ENCODE measurements at places on chromosomes 3 and 15.

DNA sequence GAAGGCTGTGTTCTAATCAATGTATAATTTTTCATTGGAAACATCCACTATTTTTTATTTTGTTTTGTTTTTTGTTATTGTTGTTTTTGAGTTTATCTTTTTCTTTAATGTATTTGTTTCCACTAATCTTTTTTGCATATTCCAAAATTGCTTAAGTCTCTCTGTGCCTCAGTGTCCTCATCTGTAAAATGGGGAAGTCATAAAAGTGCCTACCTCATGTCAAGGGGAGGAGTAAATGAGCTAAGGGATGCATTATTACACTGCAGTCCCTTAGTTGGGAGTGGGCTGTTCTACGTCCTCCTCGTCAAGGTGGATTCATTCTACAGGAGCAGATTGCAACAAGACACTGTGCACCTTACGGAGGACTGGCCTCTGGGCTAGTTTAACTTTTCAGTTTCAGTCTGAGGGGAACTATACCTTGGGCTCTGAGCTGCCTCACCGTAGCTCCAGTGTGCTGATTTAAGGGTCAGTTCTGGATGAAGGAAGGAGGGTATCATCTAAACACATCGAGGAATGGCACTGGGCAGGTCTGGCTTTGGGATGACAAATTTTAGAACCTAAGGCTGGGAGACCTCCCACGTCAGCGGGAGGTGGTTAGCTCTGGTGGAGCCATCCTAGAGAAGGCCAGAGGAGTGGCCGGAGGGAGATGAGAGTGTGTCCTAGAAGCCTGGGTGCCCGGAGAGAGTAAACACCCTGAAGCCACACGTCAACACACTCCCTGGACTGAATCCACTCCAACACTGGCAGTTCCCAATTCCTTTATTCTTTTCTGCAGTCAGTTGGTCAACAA lies 5.1 kb upstream of the SRP14 start:
- no peak for DNase-seq

DNA sequence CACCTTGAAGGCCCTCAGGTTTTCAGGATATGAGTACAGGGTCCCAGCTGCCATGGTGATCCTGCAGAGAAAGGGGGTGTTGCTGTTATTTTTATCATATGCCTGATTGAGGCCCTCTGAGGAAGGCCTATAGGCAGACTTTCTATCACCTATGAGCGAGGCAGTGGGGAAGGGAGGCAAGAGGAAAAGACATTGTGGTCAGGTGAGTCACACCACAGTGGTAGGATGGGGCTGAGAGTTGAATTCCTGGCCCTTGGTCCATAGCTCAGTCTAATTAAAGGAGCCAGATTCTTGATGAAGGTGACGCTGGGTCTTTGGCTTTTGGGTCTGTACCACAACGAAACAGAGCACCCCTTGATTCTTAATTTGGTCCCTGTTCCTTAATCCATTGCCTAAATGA lies 72.7 kb downstream of the ZNF621 start:
- no peak for DNase-seq

DNA sequence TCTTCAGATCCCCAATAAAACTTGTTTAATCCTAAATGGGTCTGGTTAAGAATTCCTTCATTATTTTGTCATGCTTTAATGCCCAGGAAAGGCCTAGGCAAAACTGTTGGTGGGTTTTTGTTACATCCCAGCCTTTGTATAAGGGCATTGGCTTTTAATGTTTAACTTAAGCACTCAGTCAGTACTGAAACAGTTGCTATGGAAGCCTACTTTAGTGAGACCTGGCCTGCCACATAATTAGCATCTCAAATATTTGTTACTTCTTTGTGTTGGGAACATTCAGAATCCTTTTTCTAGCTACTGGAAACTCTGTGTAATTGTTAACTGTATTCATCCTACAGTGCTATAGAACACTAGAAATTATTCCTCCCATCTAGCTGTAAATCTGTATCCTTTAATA lies 369.6 kb upstream of the ATP10A start:
- DNase-seq = no peak

DNA sequence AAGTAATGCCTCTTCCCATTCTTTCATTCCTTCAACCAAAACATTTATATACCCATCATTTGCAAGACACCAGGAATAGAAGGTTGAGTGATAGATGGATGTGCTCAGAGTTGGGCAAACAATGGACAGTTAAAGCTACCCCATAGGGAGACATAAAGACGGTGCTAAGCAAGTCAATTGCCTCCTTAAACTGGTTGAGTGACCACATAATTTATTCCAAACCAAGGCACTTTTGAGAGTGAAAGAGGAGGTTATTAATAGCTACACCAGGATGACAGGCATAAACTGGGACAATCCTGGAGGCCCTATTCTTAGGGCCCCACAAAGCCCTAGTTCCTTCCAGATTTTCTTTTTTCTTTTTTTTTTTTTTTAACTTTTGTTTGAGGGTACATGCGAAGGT lies 21.4 kb upstream of the DYNC1LI1 start:
- peak; percentile 80 for DNase-seq

- no peak for DNase-seq
Measured at GRCh38 chr15:38093931-38094330, 158.7 kb upstream of the SPRED1 start.

DNA sequence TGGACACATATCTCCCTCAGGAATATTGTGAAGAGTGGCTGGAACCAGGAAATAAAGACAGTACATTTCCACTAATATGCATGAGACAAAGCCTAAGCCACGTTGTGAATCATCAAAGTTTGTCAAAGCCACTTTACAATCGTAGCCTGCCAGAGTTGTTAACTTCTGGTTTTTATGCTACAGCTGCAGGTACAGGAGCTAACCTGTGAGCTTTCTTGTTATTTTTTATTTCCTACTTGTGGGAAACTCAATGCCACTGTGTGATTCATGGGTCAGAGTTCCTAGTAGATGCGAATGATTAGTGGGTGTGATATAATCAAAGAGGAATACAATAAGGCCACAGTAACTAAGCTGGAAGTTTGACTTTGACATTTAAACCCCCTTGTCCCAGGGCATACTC lies 44.4 kb upstream of the TEX9 start:
- DNase-seq = no peak

DNA sequence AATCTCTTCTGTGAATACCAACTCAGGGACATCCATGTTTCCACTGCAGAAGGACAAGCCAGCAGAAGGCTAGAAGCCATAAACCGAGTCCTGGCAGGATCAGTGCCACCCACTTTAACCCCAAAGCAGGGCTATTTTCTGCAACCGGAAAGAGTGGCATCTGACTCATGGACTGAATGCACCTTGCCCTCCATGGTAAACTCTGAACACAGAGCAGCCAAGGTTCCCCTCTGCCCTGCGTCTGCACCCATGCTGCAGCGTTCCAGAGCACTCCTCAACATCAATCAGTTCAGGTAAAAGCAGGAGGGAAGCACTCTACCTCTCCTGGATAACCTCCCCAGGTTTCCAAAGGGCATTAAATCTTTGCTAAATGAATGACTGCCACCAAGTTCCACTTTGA lies 801 bp upstream of the NGRN start:
- DNase-seq = no peak

DNA sequence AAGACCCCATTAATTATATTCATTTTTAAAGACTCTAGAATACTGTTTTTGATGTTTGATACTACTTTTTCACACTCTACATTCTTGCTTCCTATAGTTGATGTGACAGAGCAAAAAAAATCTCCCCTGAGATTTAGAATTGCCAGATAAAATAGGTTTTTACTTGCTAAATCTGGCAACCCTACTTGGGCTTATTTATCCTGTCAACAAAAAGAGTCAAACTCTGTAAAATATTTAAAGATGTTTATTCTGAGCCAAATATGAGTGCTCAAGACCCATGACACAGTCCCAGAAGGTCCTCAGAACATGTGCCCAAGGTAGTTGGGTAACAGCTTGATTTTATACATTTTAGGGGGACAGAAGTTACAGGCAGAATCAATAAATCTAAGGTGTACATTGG lies 72.3 kb downstream of the DAPK2 start:
- DNase-seq = no peak

DNA sequence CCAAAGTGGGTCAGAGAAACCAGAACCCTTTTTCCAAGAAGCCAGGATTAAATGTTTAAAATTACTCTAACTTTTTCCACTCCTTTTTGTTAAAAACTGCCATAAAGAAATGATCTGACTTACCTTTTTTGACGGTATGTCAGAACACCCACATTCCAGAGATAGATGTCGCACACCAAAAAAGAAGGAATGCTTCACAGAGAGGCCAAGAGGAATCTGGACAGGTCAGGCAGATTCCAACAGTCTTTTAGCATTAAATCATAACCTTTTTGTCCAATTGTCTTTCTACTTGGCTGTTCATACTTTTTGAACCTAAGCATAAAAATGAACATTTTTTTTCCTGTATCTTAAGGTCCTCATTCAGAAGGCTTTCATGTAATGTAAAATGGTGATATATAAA lies 846.9 kb downstream of the NSUN3 start:
- no peak for DNase-seq

DNA sequence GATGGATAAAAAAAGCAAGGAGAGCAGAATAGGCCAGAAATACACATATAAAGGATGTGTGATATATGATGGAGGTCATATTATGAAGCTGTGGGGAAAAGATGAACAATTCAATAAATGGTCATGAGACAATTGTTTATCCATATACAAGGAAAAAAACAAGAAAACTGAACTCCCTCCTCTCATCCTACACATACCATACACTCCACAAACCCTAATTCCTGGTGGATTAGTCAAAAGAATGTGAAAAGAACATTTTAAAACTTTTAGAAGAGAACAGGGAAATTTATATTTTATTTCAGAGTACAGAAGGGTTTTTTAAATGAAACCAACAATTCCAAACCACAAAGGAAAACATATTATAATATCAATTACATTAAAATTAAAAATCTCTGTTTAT lies 34.5 kb upstream of the NR2E3 start:
- DNase-seq = no peak

DNA sequence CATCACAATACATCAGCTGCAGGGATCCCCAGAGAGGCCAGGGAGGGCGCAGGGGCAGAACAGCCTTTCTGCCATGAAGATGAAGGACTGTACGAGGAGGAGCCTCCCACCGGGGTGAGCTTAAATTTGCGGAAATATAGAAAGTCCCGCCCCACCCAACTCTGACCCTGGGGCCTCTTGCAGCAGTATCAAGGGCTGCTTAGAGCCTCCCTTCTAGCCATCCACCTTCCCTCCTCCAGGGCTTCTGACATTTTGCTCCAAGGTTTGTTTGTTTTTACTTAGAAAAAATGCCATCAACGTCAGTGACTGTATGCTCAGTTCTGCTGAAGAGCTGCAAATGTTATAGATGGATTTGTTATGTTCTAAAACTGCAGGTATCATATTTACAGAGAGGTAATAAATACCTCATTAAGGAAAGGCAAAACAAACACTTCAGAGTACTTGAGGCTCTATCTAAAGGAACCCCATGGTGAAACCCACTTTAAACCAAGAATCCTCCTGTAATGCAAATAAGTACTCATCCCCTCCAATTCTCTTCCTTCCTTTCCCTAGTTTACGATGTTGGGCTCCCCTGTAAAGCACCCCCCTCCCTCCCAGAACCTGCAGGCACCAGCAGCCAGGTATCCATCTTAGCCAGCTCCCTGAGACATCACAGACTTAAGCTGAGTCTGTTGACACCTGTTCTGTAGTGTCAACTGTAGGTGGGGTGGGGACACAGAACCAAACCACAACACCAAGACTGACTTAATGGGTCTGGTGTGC lies 30.5 kb downstream of the RFTN1 start:
- DNase-seq = peak; percentile 91

DNA sequence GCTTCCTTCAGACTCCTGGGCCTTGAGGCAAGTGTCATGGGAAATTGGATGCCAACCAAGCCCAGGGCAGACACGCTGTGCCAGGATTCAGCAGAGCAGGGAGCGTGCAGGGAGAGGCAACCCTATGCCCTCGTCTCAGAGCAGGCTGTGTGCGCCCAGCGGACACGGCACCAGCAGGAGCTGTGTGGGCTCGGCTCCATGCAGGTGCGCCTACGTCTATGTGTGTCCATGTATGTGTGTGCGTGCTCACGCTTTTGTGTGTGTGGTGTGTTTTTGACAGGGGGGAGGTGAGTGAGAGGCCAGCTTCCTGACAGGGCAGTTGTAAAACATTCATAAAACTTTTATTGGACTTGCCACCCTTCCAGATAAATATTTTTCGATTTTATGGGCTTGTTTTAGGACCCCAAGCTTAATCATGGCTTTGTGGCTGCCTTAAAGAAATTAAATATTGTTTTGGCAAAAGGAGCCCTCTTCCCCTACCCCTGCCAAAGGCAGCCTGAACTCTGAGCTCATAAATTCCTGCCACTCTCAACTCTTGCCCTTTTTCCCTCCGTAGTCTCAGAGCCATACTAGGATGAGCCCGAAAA lies 84.4 kb downstream of the DNAJB8 start:
- no peak for DNase-seq

- DNase-seq = no peak
Measured at GRCh38 chr3:78077842-78078241, 1037.9 kb downstream of the ROBO2 start.

- DNase-seq = no peak
Measured at GRCh38 chr3:72820415-72820814, 27.8 kb downstream of the SHQ1 start.

DNA sequence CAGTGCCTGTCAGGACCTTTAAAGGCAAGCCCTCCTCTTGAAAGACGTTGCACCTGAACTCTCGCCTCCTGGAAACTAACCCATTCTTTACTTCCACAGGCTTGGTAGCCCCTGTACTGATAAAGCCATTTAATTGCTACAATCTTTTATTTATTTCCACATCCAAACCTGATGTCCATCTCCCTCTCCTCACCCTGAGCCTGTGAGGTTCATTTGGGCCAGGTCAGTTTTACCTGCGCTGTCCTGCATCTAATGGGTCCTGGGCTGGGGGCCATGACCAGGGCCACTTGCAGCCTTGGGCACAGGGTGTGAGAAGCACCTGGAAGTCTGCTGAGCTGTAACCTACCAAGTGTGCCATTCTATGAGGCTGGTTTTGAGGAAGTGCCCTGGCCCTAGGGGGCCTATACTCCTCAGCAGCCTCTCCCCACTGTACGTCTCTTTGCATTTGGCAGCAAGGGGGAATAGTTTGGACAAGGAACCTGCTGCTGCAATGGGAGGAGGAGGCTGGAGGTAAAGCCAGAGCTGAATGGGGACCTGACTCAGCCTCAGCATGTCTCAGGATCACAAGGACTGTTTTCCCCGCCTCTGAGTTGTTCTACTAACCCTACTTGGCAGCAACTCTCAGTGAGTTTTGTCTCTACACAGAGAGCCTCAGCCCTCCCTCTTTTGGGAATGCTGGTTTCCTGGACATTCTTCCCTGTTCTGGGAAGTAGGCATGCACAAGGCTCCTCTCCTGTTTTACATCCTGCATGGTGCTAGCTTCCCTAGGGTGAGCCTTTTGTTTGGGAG lies 53.8 kb downstream of the WDR76 start:
- peak; percentile 0 for DNase-seq

GRCh38 chr3:77227567-77227966 lies 187.7 kb downstream of the ROBO2 start:
- DNase-seq = no peak

DNA sequence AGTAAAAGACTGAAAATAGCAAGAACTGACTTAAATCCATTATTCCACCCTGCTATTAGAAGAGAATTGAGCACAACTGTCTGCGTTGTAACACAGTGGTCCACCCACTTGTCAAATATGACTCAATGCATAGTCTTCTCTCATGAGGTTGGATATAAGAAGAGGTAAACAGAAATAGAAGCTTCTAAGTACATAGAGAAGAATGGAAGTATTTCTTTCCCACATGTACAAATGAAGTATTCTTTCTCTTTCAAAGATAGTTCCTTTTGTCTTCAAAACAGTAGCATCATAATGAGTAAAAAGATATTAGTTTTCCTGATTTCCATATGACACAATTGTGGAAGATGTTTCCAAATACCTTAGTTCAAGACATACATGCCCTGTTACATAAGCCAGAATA lies 348.6 kb upstream of the CCDC54 start:
- DNase-seq = no peak

Data from NT2/D1 (cell line).